ENCODE measurements at places on chromosomes 3 and 15.

- no peak for DNase-seq
Observed at GRCh38 chr3:102348904-102349303, 85.9 kb upstream of the ZPLD1 start.

DNA sequence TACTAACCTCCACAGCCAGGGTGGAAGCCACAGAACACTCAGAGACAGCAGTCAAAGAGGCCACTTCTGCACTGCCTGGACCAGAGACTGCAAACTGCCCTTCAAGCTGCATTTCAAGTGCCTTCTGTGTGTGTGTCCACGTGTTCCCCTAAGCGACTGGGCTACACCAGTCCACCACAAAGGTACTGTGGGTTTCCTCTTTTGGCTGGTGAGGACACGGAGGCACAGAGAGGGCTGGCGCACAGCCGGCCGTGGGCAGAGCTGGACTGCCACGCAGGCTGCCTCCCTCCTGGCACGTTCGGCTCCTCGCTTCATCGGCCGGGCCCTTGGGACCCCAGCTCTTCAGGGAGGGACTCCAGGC lies 60.9 kb downstream of the MGLL start:
- DNase-seq, result no peak

- no peak for DNase-seq
Observed at GRCh38 chr3:42661593-42662022, 8.1 kb downstream of the ZBTB47 start.

DNA sequence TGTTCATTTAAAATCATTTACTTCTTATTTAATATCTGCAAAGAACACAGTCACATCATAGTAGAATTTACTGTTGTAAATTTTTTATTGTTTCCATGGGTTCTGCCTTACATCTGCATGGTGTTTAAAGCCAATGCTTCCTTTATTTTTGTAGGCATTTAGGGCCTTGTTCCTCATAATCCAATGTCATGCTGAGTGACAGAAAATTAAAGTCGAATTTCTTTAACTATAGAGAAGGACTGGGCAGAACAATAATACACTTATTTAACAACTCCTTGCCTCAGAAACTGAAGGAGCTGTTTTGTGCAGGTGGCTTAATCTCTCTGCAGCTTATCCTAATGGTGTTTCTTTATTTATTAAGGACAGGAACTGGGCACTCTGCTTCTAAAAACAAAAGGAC lies 149.6 kb downstream of the LEKR1 start:
- DNase-seq, result no peak

- DNase-seq, result no peak
Observed at GRCh38 chr3:10927551-10927950, 65.0 kb upstream of the SLC6A1 start.

DNA sequence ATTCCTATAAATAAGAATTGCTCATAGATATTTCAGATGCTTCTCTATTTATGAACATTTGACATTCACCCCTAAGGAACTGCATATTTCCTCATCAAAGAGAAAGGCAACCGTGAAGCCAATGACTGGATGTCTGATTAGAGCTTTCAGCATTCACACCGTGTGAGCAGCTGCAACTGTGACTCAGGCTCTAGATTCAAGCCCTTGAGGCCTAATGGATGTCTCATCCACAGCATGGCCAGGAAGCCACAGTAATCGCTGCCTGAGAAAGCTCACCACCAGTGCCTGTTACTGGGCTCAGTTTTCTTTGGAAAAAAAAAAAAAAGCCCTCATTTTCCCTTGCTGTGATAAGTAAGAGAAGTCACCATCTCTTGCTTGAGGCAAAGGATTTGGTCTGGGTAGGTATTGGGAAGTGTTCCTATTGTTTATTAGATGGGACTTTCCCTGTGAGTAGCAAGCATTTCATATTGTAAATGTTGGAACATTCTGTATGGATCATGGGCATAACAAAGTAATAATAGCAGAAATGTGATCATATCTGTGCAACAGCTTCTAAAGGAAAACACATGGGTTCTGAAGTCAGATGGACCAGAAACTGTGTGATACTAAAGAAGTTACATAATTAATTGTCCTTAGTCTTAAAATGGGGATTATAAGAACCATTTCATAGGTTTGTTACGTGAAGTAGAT lies 783.7 kb downstream of the AGBL1 start:
- DNase-seq, result no peak

- no peak for DNase-seq
Observed at GRCh38 chr15:78422571-78423340, 15.3 kb upstream of the IREB2 start.

DNA sequence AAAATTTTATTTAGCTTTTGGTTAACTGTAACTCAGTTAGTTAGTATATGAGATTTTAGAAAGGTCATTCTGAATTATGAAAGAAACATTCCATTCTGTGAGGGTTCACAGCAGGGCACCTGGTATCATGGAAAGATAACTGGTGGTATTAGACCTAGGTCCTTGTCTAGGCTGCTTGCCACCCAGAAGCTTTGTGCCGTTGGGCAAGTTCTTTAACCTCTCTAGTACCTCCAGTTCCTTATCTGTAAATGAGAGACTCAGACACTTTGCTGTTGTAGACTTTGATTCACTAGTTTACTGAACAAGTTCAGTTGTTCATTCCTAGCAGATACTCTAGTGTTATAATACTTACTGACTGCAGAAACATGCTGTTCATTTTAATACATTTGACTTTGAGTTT lies 25.4 kb downstream of the PDCD6IP start:
- no peak for DNase-seq

GRCh38 chr15:35973029-35973428 lies 427.1 kb upstream of the DPH6 start:
- DNase-seq, result no peak

DNA sequence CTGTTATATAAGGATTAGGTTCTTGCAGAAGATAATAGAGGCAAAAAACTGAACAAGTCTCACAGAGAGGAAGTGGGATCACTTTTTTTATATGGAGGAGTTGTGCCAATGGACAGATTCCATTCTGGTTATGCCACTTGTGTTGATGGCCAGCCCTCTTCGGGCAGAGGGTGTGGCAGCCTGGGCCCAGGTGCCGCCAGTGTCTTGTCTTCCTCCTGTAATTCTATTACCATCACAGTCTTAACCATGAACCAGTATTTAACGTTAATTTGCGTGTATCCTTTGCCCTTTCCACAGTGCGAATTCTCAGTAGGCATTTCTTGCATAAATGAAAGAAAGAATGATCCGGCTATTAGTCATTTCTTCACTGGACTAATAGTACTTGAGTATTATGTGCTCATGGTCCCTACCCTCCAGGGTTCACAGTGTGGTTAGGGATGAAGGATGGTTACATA lies 7.0 kb upstream of the USP4 start:
- no peak for DNase-seq

All from stimulated activated CD4-positive, alpha-beta T cell treated with anti-CD3 and anti-CD28 coated beads, Interleukin-12 subunit alpha, Interleukin-12 subunit beta, amount 100 ng/mL, for 24 hours (primary cell).